Fibroblast of mammary gland (primary cell): ENCODE measurements at places on chromosomes 6 and 20.

DNA sequence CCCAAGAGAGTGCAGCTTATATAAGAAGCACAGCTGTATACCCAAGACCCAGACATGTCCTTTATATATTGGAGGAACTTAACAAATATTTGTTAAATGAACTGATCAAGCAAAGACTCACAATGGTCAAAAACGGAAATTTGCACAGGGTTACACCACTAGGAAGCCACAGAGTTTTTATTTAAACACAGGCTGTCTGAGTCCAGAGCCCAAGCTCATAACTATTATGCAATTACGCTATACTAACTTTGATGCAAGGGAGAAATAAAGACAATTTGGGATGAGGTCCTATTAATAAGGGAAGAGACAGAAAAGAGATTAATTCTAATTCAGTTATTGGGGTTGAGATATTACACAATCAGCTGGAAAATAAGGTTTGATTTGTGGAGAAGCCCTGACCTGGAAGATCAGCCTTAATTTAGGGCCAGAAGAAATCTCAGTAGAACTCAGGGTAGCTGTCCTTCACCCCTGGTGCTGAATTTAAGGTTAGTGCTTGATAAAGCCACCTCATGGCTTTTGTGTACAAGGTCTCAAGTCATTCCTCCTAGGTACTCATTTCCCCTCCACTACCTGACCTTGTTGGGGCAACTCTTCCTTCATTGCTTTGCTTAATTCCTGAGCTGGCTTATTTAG lies 10.5 kb upstream of the ZNF334 start:
- peak; percentile 20 for DNase-seq

DNA sequence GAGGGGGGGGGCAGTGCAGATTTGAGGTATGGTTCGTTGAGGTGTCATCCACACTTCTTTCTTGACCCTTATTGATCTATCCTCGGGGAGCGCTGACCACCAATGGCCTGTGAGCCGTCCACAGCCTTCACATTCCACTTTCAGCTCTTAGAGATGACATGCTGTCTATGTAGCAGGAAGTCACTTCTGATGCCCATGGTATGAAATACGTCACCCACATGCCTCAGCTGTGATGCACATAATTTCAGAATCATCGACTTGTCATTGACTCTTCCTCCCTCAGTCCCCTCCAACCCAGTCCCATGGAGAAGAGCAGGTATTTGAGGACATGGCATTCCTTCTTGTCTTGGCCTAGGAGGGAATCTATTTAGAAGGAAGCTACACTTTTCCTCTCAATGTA lies 4.7 kb upstream of the ADGRF5 start:
- DNase-seq = peak; percentile 46

DNA sequence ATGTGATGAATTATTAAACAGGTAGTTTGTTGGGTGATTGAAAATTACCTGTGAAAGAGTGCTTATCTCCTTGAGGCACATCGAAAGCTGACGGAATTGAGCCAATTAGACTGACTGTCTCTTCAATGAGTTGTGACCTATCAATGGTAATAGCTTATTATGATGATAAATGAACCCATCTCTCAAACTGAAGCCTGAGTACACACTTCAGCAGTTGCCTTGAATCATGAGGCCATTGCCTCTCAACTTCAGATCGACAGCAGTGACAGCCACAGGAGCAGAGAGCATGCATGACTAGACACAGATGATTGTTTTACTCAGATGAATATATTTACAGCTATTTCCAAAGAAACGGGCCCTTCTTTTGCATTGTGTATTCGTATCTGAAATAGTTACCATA lies 323.9 kb downstream of the LAMA2 start:
- DNase-seq = no peak

- no peak for DNase-seq
Measured at GRCh38 chr6:8014947-8015346, 49.2 kb downstream of the BLOC1S5 start.

GRCh38 chr6:37050045-37050853 lies 44.8 kb downstream of the FGD2 start:
- no peak for DNase-seq

DNA sequence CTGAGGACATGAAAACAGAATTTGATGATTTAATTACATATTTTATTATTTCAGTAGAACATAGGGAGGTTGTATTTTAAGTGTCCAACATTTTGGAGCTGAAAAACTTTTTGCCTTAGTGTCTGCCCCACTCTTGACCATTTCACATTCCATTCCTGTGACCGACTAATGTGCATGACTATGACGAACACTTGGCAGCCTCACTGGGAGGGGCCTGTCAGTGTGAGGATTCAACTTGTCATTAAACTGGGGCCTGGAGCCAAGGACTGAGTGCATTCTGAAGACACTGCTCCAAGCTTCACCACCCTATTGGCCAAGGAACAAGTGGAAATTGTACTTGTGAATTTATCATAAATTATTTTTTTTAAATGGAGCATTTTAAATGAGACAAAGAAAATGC lies 661.3 kb downstream of the BCKDHB start:
- DNase-seq = peak; percentile 95

- no peak for DNase-seq
Measured at GRCh38 chr6:157260735-157261410, 62.4 kb downstream of the TMEM242 start.

DNA sequence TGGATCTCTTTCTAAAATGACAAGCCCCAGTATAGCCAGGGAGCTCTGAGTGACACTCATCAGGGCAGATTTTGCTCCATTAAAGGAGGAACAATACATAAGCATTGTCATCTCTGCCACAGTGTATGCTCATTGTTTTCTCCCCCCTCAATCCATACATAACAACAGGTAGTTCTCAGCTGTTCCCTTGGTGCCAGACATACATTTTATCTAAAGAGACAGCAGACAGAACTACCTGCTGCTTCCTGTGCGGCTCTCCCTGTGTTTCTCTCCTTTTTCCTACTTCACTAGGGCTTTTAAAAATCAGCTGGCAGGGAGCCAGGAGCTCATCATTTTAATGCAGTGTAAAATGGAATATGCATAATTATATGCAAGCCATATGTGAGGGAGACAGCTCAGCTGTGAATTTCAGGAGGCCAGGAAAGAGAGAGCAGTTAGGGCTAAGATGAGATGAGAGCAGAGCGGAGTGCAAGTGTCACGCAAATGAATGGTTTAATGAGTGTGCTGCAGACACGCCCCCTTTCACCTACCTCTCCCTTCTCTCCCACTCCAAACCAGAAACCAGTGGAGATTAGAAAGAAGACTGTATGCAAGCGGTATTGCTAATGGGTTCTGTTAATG lies 96.0 kb downstream of the SOBP start:
- no peak for DNase-seq

GRCh38 chr6:127606131-127606562 lies 29.2 kb downstream of the C6orf58 start:
- DNase-seq = peak; percentile 57

DNA sequence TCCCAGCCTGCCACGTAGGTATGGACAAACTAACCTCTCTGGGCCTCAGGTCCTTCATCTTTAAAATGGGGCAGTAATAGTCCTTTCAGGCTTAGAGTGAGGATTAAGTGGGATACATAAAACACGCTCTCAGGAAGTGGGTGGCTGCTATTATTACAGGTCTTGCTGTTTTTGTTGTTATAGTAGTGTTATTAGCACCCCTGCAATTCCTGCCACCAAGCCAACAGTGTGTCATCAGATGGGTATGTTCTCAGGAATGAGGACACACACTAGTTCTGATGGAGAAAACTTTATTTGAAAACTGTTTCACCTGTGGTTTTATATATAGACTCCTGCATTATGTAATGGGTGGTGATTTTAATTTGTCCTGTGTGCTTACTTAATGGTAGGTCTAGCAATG lies 131.7 kb downstream of the LRRC1 start:
- DNase-seq = peak; percentile 10

DNA sequence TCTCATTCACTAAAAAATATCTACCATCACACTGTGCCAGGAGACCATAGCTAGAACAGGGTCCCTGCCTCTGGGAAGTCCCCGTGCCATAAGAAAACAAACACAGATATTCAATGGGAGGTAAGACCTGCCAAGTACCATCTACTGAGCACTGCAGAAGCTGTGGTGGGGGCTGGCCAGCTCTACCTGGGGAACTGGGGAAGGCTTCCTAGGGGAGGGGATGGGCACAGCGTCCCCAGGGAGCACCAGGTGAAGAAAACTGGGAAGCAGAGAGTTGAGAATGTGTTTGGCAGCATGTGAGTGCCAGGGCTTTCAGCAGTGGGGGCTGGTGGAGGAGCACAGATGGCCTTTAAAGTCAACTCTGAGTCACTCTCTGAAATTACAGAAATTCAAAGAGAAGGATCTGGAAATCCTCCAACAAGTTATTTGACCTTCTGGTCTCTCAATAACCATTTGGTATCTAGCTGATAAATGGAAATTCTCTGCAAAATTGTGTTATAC lies 85.2 kb downstream of the SHLD1 start:
- DNase-seq = peak; percentile 77

- DNase-seq = peak; percentile 66
Measured at GRCh38 chr6:158793432-158793831, 25.7 kb downstream of the EZR start.

- peak; percentile 69 for DNase-seq
Measured at GRCh38 chr20:37902504-37903313, at the start of gene VSTM2L. VSTM2L (plus strand) TSS chr20:37903127; CDS start chr20:37903351, 224 bp downstream.

DNA sequence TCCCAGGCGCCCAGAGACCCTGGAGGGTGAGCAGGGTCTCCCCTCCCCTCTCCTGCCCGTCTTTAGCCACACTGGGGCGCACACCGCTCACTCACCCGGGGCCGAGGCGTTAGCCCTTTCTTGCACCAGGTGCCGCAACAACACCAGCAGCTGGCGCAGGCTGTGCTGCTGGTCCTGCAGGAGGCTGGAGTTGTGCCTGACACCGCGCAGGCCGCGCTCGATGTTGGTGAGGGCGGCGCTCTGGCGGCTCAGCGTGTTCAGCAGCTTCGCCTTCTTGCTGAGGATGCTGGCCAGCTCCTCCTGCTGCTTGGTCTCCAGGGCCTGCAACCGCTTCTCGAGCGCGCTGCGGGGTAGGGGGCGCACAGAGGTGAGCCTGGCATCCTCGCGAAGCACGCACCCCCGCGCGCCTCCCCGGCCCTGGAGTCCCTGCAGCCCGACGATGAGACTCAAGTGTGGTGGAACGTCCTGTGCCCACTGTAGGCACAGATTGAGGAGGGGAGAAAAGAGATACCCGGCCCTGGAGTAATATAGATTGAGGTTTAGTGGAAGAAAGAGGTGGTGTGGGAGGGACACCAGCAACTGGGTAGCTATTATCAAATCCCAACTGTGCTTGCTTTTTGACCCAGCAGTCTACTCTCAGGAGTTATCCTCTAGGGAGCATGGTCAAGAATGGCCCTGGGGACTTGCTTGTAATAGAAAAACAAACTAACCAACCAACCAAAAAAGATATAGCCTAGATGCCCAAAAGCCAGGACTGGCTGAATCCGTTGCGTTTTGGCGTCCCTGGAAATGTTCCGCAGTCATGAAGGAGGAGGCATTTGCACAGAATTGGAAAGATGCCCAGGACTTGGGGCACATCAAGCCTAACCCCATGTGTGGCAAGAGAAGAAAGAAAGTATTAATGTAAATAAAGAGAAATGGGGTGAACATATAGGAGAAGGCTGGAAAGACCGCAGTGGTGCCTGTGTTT lies 30.9 kb downstream of the ANGPT4 start:
- DNase-seq = peak; percentile 9

GRCh38 chr6:129599467-129599866 lies 110.5 kb downstream of the ARHGAP18 start:
- no peak for DNase-seq

DNA sequence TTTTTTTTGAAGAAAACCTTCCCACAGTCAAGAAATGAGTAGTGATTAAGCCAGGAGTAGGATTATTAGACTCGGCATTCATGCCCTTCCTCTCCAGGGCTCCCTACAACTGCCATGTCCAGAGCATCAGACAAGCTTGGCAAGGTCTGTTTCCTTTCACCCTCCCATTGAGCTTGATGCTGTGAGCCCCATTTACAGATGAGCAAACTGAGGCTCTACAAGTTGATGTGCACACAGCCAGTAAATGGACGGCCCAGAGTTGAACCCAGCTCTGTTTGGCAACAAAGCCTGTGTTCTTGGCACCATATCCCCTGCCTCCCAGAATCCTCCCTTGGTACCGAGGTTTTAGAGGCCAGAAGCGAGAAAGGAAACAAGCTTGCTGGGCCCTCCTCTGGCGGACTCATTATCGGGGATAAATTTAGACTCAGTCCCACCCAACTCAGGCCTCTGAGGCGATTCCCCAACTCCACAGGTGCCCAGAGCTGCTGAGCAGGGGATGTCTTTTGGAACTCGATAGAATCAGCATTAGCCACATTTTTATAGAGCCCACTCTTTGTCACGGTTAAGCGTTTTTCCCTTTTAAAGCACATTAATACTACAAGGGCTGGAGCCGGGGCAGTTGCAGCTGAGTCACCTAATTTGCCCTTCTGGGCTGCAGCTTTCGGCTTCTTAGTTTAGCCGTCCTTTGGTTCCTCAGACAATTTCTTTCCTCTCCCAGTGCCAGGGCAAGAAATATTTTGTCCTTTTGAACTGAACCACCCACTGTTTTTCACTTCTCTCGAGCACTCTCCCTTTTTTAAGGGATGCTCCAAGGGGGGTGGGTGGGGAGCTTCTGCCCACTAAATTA lies 23.0 kb upstream of the NFATC2 start:
- DNase-seq = peak; percentile 50

DNA sequence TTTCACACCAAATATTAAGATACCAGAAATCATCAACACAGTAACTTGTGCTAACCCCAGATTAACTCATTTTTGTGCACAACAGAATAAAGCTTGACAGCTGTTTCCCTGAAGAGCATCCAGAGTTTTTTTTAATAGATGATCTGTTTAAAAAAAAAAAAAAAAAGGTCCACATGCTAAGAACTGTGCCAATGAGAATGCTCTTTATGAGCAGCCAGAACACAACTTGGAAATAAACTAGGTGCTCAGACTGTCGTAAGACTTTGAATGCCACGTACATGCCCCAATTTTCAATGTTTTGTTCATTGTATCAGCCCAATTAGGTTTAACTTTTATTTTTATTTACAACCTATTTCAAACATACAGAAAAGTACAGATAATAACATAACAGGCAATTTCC lies 47.3 kb downstream of the STAU1 start:
- DNase-seq = peak; percentile 18

GRCh38 chr6:49648036-49648435 lies 11.4 kb upstream of the RHAG start:
- DNase-seq = no peak

DNA sequence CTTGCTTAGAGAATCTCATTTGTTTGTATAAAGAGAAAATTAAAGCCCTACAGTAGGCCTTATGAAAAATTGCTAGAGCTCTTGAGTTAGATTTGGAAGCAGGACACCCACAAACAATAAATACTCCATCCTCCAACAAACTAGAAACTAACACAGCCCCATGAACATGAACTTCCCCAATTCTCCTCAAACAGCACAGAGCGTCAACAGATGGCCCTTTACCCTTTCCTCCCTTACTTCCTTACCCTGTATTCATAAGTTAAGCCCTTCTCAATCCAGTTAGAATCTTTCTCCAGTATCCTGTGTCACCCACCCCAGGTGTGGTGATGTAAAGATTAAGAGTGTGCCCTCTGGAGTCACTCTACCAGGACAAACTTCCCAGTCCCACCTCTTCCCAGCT lies 113.7 kb downstream of the UNC5CL start:
- DNase-seq = no peak

GRCh38 chr6:110412360-110412759 lies 3.0 kb downstream of the DDO start:
- DNase-seq = no peak

GRCh38 chr6:157227202-157228166 lies 95.8 kb downstream of the TMEM242 start:
- peak; percentile 41 for DNase-seq

- DNase-seq = no peak
Measured at GRCh38 chr20:57071283-57071731, 195.1 kb downstream of the BMP7 start.

- peak; percentile 61 for DNase-seq
Measured at GRCh38 chr6:42963855-42964605, 3.5 kb downstream of the GNMT start.

GRCh38 chr6:7108964-7109836 lies 1.4 kb downstream of the RREB1 start:
- peak; percentile 77 for DNase-seq
